ENCODE measurements at places on chromosomes 3 and 15. TPM values are rescaled to one million over a fixed set of nuclear protein-coding genes. Genes with fewer than 3 reads are reported as not detected.

The RASSF1 gene
- polyA plus RNA-seq: 16.3 TPM

The MELTF gene
- 7.0 TPM for polyA plus RNA-seq

DNA sequence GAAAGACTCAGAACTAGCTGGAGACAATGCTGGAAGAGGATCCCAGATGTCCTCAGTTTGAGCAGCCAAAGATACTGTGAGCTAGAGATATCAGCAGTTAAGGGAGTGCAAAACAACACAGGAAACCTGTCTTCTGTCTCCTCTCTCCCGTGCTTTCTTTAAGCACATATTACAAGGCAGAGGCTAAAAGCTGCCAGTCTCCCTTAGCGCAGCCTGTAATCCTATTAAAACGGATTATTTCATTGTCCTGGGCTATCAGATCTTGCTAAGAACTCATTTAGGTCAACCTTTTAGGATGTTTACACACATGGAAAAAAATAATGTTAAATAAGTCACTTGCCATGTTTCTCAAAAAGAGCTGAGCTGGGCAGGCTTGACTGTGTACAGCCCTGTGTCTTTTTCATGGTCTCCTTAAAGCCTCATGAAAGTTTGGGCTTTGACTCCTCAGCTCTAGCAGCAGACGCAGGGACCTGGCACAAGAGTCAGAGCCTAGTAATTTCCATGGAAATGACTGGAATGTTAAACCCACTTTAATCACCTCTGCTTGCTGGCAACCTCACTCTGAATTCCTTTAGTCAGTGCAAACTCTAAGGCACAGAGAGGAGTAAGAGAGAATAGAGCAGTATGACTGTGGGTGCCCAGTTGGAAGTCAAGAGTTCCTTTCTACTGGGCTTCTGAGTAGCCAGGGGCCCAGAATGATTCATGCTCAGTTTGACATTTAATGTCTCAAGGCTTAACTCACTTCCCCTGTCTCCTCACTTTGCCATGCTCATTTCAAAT is 491.9 kb downstream of the NTRK3 start:
- DNase-seq: no peak
- H3K4me1 ChIP-seq: no peaks in the 10 kb centered on the region

DNA sequence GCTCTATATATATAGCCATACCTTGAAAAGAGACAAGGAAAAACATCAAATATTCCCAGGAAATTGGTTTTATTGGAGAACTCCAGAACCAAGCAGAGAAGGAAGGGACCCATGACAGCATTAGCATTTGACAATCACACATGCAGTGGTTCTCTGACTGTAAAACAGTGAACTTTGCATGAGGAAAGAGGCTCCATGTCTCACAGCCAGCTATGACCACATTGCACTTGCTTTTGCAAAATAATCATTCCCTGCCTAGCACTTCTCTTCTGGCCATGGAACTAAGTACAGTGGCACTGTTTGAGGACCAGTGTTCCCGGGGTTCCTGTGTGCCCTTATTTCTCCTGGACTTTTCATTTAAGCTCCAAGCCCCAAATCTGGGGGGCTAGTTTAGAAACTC is 85.5 kb downstream of the TGFBR2 start:
- H3K4me3 ChIP-seq: no peak overlapping the region
- no peak for DNase-seq
- no peaks in the 10 kb centered on the region for H3K27me3 ChIP-seq
- H3K27ac ChIP-seq: no peak overlapping the region
- peaks cover 27% of the 10 kb centered on the region for H3K36me3 ChIP-seq

- peak overlapping the region; percentile 36 for H3K27ac ChIP-seq
- peaks cover 2% of the 10 kb centered on the region for H3K36me3 ChIP-seq
- no peaks in the 10 kb centered on the region for H3K4me1 ChIP-seq
- DNase-seq: no peak
- no peak overlapping the region for H3K4me3 ChIP-seq
- no peaks in the 10 kb centered on the region for H3K27me3 ChIP-seq
Measured at GRCh38 chr15:101018016-101018415, 98.9 kb downstream of the LRRK1 start.

DNA sequence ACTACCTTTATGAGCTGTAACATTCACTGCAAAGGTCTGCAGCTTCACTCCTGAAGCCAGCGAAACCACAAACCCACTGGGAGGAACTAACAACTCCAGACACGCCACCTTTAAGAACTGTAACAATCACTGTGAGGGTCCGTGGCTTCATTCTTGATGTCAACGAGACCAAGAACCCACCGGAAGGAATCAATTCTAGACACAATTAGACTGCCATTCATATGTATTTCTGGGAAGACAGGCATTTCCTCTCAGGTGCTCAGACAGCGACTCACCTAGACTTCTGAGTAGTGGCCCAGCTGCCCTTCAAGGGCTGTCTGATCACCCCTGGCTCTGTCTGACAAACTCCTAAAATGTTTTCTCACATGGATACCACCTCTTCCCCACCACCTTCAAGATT is 506.8 kb downstream of the PDCD6IP start:
- DNase-seq: no peak
- H3K4me3 ChIP-seq: no peak overlapping the region
- no peak overlapping the region for H3K27ac ChIP-seq
